ENCODE measurements at places on chromosomes 11 and 22.

DNA sequence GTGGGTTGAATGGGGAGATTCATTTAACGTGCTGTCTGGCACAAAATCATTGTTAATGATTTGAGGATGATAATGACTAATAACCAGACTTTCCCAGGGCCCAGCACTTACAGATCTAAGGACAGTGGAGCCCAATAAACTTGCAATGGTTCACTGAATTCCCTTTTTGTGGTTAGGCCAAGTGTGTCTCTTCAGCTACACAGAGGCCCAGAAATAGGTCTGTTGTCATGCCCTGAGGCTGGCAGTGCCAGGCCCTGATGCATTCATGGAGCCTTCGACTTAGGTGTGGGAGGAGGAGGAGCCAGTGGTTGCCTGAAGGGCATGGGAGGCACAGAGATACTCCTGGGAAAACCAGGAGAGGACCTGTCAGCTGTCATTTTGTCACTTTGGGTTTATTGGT, 56.1 kb downstream of the KIAA1671 start:
- DNase-seq = peak; percentile 61

GRCh38 chr11:23988381-23989006, 508.4 kb upstream of the LUZP2 start:
- peak; percentile 71 for DNase-seq

DNA sequence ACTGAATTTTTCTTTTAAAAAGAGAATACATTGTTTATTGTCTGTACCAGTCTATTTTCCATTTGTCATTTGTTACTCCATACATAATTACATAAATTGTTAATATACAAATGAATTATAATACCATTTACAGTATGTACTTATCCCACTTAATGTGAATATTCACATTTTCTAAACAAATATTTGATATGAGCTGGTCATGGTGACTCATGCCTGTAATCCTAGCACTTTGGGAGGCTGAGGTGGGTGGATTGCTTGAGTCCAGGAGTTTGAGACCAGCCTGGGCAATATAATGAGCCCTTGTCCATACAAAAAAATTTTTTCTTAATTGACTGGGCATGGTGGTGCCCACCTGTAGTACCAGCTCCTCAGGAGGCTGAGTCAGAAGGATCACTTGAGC, 6.8 kb downstream of the SC5D start:
- peak; percentile 77 for DNase-seq

DNA sequence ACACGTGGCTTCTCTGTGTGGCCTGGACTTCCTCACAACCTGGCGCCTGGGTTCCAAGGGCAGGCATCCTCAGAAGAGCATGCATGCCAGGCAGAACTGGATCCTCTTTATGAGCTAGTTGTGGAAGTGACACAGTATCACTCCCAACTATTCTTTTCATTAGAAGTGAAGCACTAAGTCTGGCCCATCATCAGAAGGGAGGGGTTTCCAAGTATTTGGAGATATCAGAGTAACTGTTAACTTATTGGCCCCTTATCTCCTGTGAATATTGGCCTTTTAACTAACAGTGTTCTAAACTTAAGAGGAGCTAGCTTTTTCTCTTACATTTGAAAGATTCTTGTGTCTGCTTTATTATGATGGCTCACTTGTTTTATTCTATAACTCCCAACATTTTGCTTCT, 35.5 kb downstream of the FDX1 start:
- no peak for DNase-seq

GRCh38 chr11:61911701-61912529, 5.5 kb downstream of the RAB3IL1 start:
- DNase-seq = no peak

- DNase-seq = no peak
Observed at GRCh38 chr11:95547976-95548375, 241.6 kb downstream of the FAM76B start.

DNA sequence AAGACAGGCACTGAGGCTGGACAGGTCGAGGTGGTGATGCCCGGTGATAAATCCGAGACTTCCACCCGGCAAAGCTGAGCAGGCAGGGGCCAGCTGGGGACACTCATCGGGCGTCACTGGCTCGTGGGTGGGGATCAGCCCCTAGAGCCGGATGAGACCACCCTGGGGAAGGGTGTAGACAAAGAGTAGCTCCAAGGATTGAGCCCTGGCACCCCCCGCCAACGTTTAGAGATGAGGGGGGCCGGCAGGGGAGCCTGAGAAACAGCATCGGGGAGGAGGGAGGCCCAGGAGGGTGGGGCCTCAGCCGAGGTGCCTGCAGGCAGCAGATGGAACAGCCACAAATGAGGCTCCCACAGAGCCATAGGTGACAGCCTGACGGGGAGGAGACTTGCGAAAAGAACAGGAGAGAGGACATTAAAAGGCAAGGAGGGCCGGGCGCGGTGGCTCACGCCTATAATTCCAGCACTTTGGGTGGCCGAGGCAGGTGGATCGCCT, 27.4 kb upstream of the CBX7 start:
- DNase-seq = no peak

- no peak for DNase-seq
Observed at GRCh38 chr22:40213478-40213877, 35.8 kb downstream of the TNRC6B start.

- no peak for DNase-seq
Observed at GRCh38 chr11:6200975-6201374, 2.0 kb downstream of the OR52W1 start.

- DNase-seq = no peak
Observed at GRCh38 chr22:19368876-19369275, 62.7 kb downstream of the HIRA start.

DNA sequence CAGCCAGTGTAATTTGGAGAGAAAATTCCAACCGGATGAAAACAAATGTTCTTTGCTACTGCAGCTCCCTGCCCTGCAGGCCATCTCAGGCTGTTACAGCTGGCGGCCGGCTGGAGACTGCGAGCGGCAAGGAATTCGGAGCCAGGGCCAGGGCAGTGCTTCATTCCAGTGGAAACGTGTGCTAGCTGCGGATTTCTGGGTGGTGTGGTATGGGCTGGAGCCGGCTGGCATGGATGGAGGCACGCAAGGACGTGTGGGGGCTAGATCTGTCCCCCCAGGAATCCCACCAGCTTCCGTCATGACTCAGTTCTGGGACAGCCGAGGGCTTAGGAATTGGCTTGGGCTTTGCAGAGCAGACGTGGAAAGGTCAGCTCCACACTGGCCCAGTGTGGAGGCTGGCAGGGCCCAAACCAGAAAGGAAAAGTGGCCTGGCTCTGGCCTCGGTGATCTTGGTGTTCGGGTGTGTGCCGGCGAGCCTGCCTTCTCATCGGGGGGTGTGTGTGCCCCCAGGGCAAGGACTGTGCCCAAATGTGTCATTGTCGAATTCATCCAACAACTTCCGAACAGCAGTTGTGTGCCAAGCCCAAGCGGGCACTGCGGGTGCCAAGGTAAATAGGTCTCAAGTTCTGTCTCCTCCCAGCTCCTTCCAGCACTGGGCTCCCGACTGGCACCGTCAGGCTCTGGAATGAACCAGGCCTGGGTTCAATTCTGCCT, 48.1 kb upstream of the SHISAL1 start:
- peak; percentile 94 for DNase-seq

All from PC-3 (cell line).